ENCODE measurements at places on chromosomes 2 and 18. TPM values are rescaled to one million over a fixed set of nuclear protein-coding genes. Genes with fewer than 3 reads are reported as not detected.

- no peak for DNase-seq
These were observed 126.2 kb upstream of the EML6 start for GRCh38 chr2:54597153-54597848.

DNA sequence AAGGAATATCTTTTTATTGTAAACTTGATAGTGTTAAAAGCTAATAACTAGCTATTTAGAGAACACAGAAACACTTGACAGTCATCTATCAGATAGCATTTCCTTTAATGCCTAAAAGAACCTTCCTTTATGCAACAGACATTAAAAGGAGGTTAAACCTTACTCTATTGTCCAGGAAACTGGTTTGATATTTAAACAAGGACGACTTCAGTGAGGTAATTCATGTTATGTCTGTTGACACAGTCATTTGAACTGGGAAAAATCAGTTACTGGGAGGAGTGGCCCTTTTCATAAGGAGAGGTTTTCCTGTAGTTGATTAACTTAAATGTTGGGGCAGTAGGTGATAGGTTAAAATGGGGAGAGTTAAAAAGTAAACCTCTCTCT, 6.7 kb downstream of the TGIF1 start:
- DNase-seq: no peak

- no peak for DNase-seq
These were observed 135.9 kb downstream of the TPGS2 start for GRCh38 chr18:36692921-36693332.

GRCh38 chr18:55310863-55311262, 277.1 kb downstream of the TCF4 start:
- DNase-seq: no peak

GRCh38 chr18:27713037-27713737, 463.7 kb downstream of the CDH2 start:
- no peak for DNase-seq

GRCh38 chr2:4765787-4766530, 926.2 kb upstream of the SOX11 start:
- no peak for DNase-seq

Gene PRADC1
- total RNA-seq: 29.4 TPM

DNA sequence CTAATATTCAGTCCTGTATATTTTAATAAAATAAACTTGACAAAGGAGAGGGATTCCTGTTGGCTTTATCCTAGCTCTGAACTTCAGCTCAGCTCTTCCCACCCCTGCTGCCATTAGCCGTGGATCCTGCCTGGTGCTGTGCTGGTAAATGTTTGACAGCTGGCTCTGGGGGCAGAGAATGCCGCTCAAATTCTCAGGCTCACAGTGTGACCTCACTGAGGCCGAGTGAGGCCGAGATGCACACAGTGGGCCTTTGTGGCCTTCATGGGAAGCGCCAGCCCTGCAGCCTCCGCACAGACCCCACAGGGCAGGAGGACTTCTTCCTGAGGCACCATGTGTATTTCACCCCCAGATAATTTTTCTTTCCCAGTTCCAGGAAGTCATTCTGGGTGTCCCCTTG, 16.5 kb upstream of the FAHD2A start:
- DNase-seq: no peak

Gene GMCL1
- total RNA-seq: 10.2 TPM

Gene SKA1
- total RNA-seq: 23.0 TPM

Gene OR6B2
- total RNA-seq: not detected

DNA sequence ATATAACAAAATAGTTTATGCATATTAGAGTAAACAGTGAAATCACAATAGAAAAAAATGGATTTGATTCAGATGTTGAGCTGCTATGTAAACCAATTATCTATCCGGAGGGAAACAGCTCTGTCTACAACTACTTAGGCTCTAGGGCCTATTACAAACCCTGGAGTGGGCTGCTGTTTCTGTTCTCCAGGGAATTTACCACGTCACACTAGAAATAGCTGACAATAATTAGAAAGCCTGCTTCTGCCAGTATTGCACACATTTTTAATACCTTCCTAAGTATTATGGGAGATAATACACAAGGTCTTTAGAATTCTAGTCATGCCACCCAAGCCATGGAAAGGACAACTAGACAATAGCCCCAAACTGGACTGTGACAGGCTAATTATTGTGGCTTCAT, 411.1 kb downstream of the FIGN start:
- DNase-seq: no peak

Gene ICA1L
- 1.8 TPM for total RNA-seq

Gene STARD6
- total RNA-seq: 0.33 TPM

GRCh38 chr2:16614314-16614860, 51.2 kb downstream of the CYRIA start:
- no peak for DNase-seq

GRCh38 chr2:121147766-121148165, 137.2 kb downstream of the TFCP2L1 start:
- DNase-seq: no peak

Data from pulmonary artery endothelial cell (primary cell).